ENCODE measurements at places on chromosomes 5 and 9.
A peak's percentile ranks its signal among the peaks of the same experiment; 100 is the strongest.

GRCh38 chr5:66596636-66597182 is 516 bp downstream of the MAST4 start:
- DNase-seq: peak; percentile 30

- no peak for DNase-seq
Observed at GRCh38 chr5:157819502-157820115, 39.3 kb downstream of the CLINT1 start.

DNA sequence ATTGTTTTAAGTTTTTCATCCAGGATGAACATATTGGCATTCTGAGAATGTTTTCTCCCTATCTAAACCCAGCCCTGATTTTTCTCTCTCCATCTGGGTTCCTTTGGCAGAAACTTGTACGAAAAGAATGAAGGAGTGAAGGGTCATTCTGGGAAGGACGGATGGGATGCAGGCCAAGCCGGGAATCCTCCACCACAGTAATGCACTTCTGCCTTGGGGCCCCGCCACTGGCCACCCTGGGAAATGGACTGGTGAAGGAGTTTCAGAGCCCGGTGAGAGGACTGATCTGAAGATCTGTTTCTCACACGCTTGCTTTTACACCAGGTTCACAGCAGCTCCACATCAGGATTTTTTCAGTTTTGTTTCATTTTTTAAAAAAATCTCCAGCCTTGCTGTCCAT is 554.8 kb downstream of the BNC2 start:
- no peak for DNase-seq

DNA sequence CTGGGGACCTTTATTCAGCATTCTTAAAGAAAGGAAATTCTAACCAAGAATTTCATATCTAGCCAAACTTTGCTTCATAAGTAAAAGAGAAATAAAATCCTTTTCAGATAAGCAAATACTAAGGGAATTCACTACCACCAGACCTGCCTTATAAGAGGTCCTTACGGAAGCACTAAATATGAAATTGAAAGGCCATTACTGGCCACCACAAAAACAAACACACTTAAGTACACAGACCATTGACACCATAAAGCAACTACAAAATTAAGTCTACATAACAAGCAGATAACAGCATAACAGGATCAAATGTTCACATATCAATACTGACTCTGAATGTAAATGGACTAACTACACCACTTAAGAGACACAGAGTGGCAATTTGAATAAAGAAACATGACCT is 361.4 kb upstream of the POU5F2 start:
- DNase-seq: no peak

- peak; percentile 67 for DNase-seq
Observed at GRCh38 chr9:97954550-97954989, 16.6 kb upstream of the HEMGN start.

- no peak for DNase-seq
Observed at GRCh38 chr5:128199104-128199503, 115.5 kb downstream of the SLC12A2 start.

DNA sequence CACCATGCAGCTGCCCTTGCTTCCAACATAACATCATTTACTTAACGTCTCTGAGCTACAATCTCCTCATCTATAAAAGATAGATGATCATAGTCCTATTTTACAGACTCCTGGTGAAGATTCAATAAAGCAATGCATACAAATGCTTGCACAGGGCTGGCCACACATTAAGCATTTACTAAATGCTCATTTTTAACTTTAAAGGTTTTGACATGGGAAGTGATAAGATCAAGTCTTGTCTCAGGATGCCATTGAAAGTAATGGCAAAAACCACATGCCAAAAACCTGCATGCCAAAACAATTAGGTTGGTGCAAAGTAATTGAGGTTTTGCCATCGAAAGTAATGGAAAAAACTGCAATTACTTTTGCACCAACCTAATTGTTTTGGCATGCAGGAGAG is 181.2 kb upstream of the ADRA1B start:
- DNase-seq: no peak

DNA sequence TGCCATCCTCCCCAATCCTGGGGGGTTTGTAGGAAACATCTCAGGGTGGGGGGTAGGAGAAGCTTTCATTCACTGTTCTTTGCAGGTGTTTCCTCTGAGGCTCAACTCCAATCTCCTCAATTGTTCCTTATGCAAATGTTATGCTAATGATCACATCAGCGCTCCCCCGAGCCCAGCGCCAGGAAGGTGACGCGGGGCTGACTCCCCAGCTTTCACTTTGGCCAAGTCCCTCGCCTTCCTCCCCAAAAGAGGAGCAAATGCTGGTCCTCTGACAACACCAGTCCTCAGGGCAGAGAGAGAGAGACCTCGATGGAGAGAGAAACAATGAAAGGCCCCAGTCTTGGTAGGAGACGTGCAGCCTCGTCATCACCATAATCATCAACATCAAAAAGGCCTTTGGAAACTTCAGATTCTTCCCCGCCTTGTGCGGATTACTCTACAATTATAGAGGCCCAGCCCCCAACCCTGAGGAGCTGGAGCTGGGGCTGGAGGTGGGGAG is 39.1 kb downstream of the PCDH1 start:
- no peak for DNase-seq

GRCh38 chr5:23977365-23977764 is 470.0 kb downstream of the PRDM9 start:
- no peak for DNase-seq

- no peak for DNase-seq
Observed at GRCh38 chr9:136806067-136806466, 1.7 kb upstream of the RABL6 start.

DNA sequence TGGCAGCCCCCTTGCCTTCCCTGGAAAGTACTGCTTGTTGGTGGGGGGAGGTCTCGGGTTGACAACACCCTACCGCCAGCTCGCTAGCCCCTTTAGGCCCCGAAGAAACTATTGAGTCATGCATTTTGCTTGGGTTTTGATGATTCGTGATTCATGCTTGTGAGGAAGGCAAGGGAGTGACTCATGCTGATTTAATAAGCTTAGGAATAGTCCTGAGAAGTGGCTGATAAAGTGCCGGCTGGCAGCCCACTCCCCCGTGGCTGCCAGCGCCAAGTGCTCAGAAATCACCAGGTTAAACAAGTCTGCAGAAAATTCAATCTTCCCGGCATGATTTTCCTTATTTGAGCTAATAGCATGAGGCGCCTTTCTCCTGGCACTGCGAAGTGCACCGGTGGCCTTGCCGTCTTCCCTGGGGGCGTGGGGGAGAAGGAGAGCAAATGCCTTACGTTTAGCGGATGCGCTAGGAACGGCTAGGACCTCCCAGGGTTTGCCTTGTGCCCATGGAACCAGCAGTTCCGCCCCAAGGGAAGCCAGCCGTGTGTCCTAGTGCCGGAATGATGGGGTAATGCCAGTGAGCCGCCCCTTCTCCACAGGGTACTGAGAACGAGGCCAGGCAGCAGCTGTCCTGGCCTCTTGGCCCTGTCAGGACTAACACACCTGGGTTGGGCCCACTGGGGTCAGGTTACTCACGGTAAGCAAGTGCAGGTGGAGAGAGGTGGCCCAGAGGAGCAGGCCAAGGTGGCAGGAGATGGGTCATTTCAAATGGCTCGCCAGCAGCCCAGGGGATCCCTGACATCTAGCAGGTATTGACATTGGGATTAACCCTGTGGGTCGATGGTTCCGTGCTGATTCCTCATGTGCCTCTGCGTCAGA is 151.9 kb downstream of the MACROH2A1 start:
- no peak for DNase-seq

GRCh38 chr5:65961633-65962032 is 35.3 kb downstream of the ERBIN start:
- no peak for DNase-seq

DNA sequence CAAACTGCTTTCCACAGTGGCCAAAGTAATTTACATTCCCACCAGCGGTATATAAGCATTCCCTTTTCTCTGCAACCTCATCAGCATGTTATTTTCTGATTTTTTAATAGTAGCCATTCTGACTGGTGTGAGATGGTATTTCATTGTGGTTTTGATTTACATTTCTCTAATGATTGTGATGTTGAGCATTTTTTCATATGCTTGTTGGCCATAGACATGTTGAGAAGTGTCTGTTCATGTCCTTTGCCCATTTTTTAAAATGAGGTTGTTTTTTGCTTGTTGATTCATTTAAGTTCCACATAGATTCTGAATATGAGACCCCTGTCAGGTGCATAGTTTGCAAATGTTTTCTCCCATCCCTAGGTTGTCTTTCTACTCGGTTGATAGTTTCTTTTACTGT is 254.5 kb upstream of the MPDZ start:
- DNase-seq: no peak

DNA sequence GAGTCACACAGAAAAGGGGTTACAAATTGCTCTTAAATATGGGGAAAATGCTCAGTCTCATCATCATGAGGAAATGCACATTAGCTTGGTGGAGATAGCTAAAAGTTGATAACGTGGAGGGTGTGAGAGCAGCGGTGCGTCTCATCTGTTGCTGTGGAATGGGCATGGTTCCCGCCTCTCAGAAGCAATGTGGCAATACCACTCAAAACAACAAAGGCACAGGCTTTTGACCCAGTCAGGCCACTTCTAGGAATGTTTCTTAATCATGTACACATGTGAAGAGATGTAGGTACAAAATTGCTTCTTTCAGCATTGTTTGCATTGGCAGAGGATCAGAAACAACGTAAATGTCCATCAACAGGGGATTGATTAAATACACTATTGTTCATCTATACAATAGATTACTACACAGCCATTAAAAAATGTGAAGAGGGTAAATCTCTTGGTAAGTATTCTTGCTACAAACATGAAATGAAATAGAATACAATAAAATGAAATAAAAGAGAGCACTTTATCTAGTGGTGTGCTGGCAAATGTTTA is 212.6 kb upstream of the MSX2 start:
- DNase-seq: no peak

GRCh38 chr5:155459889-155460500 is 446.4 kb downstream of the KIF4B start:
- peak; percentile 32 for DNase-seq

GRCh38 chr9:136107953-136108647 is 10.6 kb downstream of the TMEM250 start:
- no peak for DNase-seq

GRCh38 chr9:105437704-105438103 is 10.1 kb upstream of the FSD1L start:
- DNase-seq: no peak

GRCh38 chr9:127793093-127793708 is 7.4 kb downstream of the CDK9 start:
- no peak for DNase-seq

- no peak for DNase-seq
Observed at GRCh38 chr9:14222149-14222835, 91.6 kb downstream of the NFIB start.

DNA sequence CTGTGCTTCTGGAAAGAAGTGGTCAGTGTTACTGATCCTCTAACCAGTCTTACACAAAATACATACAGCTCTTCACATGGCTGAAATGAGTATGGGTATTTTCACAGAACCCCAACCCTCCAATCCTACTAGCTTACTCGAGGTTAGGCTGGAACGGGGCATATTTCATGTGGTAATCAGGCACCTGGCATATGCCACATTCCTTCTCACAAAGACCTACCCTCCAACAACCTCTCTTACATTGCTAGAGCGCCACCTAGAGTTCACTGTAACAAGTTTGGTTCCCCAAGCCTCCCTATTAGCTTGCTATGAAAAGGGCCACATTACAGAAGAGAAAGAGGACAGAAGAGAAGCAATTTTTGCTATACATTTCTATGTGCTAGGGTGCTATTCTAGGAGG is 597.3 kb downstream of the PRELID2 start:
- DNase-seq: peak; percentile 67

DNA sequence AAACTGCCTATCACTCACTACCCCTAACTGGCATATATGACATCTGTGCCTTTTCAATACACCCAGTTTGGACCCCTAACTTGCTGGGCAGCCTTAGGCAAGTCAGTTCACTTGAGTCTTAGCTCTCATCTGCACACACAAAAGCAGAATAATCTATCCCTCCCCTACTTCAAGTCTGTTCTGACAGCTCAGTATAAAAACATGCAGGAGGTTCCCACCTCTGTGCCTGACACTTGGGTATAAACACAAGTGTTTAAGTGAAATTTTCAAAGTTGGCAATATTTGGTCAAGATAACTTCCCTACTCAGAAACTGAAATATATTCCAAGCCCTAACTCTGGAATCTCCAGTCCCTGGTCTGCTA is 12.6 kb downstream of the HNRNPH1 start:
- DNase-seq: no peak

GRCh38 chr5:56159521-56159947 is 73.6 kb downstream of the ANKRD55 start:
- no peak for DNase-seq

DNA sequence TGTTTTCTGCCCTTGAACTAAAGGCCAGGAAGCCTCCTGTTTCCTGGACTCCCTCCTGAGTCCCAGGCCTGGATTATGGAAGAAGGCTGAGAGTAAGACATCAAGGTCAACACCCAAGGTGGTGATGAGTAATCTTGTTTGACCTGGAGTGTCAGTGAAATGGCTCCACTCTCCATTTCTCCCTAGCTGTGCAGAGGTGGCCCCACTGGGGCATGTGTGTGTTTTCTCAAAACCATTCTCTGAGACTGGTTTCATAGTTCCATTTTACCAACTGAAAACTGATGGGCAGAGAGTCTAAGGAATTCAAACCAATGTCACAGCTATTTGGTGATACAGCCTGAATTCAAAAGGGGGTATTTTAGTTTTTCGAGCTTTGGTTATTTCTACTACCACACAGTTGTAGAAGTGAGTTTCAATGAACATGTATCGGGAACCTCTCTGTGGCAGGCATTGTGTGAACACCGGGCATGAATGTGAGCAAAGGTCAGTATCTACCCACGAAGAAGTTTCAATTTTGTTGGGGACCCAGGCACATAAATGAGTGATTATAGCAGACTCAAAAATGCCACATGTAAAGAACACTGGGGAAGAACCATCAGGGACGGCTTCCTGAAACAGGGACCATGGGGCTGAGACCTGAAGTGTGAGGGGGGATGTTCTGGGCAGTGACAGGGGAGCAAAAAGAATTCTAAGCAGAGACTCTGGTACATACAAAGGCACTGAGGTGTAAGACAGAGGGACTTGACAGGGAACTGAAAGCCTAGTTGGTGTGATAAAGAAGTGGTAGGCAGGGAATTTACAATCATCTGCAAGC is 269.6 kb upstream of the KLF4 start:
- DNase-seq: no peak

- no peak for DNase-seq
Observed at GRCh38 chr9:130824643-130825350, 10.3 kb upstream of the ABL1 start.

DNA sequence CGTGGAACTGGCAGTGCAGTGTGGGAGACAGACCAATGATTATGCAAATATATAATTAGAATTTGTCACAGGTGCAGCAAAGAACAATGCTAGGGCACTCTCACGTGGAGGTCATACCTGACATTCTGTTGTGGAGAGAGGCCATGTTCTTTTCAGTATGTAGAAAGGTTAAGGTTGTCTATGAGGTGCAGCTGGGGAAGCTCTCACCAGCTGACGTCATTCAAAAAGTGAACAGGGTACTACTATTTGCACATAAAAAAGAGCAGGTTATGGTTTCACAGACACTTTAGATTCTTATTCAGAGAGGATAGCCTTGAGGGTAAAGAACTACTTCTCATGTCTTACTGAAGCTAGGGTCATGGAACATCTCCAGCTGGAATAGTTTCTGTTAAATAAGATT is 19.1 kb downstream of the SH3GL2 start:
- DNase-seq: no peak
